ENCODE measurements at places on chromosomes 7 and 10.

GRCh38 chr10:43262397-43262901 is 4.4 kb downstream of the RASGEF1A start:
- no peak for DNase-seq

DNA sequence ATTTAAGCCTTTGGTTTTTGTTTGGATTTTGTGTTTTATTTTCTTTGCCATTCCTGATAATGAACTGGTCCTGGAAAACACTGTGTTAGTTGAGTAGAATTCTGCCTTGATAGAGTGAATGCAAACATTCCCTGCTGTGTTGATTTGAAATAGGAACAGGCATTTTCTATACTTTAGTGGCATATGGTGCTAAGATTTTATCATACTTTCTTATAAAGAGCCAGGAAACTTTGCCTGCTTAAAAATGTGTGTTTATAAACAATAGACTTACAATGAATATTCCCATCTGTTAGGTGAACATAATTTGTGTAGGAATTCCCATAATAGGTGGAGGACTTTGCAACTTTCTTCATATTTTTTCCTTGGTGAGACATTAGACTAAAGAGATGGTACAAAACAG is 333.3 kb downstream of the SDK1 start:
- no peak for DNase-seq

DNA sequence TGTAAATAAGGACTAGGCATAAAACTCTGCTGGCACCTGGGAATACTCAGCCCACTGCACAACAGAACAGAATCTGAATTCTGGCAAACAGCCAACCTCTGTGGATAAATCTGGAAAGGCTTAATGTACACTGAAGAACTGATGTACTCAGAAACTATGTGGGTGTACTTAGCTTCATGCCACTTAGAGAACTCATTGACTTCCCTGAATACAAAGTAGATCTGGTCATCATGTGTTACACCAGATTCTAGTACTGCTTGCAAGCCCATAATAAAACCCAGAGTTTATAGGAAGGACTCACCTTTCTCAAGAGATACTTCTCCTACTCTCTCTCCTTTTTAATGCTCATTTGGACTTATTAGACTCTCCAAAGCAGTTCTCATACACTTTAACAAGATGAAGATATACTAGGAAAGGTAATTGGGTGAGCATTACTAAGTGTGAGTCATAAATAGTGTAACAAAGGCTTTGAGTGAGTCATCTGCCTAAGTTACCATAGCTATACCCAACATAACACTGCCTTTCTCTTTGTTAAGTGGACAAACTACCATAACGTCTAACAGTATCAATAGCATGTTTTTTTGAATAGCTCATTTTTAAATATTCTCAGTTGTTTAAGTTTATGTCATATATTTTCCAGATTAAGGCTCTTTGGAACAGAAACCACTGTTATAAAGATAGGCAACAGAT is 309.1 kb downstream of the MDFIC start:
- DNase-seq = peak; percentile 19

GRCh38 chr7:30027740-30028215 is 434 bp upstream of the PLEKHA8 start:
- no peak for DNase-seq

DNA sequence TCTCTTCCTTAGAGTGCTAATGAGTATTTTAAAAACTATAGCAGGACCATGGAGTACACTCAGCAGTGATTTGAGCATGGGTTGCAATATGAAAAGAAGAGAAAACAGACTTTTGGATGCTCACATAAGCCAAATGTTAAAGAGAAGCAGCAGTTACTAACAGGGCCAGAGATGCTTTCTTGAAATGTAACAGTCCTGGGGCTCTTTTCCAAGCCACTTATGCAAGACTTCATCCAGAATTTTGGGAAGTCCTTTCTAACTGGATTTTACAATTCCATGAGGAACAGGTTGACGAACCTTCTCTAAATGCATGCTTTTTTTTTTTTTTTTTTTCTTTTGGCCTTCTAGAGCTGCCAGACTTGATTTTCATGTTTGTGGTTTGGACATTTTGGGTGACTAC is 282.0 kb downstream of the SEC23IP start:
- no peak for DNase-seq

DNA sequence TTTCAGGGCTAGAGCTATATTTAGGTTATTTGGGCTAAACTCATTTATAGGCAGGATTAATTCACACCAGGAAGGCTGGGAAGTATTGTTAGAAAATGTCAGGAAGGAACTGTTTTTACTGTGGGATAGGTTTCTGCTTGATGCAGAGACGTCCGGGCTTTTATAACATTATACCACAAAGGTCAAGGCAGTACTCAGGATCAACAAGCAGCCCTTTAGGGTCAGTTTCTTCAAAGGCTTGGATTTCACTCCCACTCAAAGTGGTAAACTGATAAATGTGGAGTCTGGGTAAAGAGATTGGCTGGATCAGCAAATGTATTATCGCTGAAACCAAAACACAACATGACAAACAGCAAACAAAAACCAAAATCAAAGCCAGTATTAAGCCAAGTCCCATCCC is 127.2 kb downstream of the ARL5B start:
- DNase-seq = no peak

DNA sequence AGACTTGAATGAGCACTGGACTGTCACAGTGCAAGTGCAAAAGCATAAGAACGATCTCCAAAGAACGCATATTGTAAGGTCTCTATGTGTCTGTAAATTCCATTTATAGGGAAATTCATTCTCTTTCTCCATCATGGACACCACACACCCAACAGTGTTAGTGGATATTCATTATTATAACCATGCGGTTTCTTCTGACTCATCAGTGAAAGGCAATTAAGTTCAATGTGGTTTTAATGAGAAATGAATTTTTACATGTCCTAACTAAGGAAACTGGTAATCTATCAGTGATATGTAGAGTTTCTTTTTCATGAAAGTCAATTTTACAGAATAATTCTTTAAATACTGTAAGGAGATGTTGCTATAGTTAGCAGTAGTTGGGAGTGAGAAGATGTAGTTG is 25.9 kb downstream of the GIMAP8 start:
- no peak for DNase-seq

GRCh38 chr10:61564444-61564843 is 98.3 kb upstream of the CABCOCO1 start:
- DNase-seq = no peak

GRCh38 chr10:110170142-110170971 is 37.0 kb upstream of the MXI1 start:
- peak; percentile 23 for DNase-seq

GRCh38 chr7:42348071-42348470 is 111.1 kb upstream of the GLI3 start:
- DNase-seq = no peak

- DNase-seq = no peak
These were observed 54.7 kb upstream of the FIGNL1 start for GRCh38 chr7:50504646-50505546.

- DNase-seq = no peak
These were observed 40.5 kb upstream of the CAMK1D start for GRCh38 chr10:12308736-12309375.

GRCh38 chr10:132336064-132336746 is 4.2 kb downstream of the LRRC27 start:
- DNase-seq = peak; percentile 69

GRCh38 chr7:8908889-8909288 is 475.5 kb downstream of the NXPH1 start:
- DNase-seq = no peak

GRCh38 chr10:13296476-13296875 is 3.4 kb downstream of the PHYH start:
- DNase-seq = no peak

GRCh38 chr7:145812218-145812617 is 304.4 kb upstream of the CNTNAP2 start:
- DNase-seq = no peak

- no peak for DNase-seq
These were observed 24.5 kb upstream of the SH3PXD2A start for GRCh38 chr10:103879831-103880230.

GRCh38 chr7:70193514-70193913 is 595.2 kb downstream of the AUTS2 start:
- DNase-seq = peak; percentile 20

GRCh38 chr7:157394246-157395191 is 57.7 kb downstream of the DNAJB6 start:
- no peak for DNase-seq

DNA sequence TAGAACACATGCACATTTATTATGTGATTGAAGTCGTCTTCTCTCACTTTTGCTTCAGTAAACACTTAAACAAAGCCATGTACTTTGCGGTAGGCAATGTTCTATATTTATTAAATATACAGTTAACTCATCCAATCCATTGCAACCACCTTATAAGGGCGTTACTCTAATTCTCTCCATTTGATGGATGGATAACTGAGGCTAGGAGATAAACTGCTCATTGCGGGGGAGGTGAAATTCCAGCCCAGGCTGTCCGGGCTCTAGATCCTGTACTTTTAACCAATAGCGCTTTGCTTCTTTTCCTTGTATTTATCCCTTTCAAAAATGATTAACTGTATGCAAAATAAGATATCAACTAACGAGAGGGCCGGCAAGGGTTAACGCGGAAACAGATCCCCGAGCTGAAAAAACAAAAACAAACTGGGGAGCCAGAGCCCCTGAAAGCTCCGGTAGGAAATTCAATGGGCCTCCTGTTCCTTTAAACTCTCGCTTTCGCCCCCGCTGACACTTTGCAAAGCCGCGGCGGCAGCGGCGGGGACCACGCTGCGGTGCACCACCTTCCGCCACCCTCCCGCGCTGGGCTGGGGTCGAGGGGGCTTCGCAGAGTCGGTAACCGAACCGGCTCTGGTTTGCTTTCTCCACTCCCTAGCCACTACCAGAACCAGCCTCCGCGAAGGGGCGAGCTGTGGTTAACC is 1.0 kb upstream of the PLXDC2 start:
- peak; percentile 52 for DNase-seq

DNA sequence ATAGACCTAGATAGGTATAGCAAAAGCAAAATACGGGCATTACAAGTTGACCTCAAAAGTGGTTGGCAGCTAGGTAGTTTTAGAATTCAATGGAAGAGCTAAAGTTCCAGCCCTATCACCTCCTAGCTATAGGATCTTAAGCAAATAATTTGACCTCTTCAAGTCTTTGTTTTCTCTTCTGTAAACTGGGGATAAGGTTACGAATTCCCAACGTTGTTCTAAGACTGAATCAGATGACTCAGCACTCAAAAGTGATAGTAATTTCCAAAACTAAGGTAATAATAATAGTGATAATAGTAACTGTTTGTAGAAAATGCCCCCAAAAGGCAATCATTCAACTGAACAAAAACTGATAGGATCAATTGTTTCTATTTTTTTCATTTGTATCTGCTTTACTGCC is 445.2 kb downstream of the KCNMA1 start:
- no peak for DNase-seq

DNA sequence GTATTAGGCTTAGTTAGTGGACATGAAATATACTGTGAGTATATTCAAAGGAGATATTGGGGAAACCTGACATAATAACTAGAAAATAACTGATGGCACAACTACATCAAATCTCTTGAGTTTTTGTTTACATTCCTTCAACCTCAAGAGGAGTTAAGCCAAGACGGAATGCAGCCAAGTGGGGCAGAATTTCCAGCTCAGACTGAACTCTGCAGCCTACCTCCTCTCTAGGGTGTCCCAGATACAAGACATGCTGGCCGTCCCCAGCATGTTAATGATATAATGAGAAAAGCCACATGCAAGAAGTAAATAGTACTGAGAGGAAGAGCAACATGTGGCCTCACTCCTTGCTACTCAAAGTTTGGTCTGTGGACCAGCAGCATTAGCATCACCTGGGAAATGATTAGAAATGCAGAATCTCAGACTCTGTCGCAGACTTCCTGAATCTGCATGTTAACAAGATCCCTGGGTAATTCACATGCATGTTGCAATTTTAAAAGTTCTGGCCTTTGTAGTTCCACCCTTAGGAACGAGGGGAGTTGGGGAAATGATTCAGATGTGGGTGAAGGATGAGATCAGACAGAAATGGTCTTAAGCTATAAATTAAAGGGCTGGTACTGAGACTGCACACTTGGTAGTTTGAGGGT is 118.4 kb upstream of the CACUL1 start:
- DNase-seq = no peak

DNA sequence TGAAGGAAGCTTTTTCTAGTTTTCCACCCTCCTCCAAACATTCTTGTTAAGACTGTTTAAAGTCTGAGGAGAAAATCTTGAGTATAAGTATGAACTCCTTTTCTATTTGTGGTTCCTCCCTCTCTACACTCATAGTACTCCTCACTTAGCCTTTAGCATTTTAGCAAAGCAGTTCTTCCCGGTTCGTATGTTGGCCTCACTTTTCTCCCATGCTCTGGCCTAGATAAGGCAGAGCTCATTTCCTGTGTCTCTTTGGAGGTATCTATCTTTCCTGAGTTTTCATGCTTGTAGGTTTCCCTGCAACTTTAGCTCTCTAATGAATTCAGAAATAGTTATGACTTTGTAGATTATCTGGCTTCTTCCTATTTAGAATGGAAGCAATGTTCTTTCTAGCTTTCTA is 5.9 kb upstream of the OR2F1 start:
- no peak for DNase-seq

GRCh38 chr10:107653832-107654287 is 489.4 kb upstream of the SORCS1 start:
- peak; percentile 2 for DNase-seq

- DNase-seq = no peak
These were observed 33.0 kb downstream of the CREB3L2 start for GRCh38 chr7:137968890-137969289.

- DNase-seq = no peak
These were observed 267.5 kb upstream of the PRKCQ start for GRCh38 chr10:6847561-6847960.

DNA sequence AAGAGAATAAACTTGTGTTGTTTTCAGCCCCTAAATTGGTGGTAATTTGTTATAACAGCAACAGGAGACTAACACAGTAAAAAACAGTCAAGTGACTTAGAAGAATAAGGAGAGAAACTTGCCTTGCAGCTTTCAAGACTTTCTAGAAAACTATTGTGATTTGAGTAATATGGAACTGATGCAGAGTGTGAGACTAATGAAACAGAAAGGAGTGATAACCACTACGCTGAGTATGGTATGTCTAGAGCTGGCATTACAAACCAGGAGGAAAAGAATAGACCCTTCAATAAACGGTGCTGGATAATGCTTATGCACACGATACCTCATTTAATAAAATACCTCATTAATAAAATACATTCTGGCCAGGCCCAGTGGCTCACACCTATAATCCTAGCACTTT is 99.9 kb downstream of the CREM start:
- DNase-seq = no peak

GRCh38 chr7:139635526-139636302 is 112.2 kb downstream of the CLEC2L start:
- no peak for DNase-seq

DNA sequence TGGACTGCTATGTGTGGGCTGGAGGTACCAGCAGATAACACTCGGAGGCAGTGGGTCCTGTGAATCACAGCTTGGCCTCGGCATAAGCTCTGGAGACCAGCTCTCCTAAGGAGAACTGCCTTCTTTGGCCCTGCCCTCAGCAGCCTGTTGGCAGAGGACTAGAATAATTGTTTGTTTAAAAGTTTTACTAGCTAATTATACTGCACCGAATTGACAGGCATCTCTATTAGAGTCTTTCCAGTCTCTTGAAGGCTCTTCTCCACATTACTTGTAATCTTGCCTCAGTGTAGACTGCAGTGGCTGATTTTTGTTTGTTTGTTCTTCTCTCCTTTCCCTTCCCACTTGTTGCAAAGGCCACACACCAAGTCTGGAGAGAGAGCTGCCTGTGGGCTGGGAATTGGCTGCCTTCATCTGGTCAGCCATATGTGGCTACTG is 183.2 kb downstream of the AUTS2 start:
- DNase-seq = no peak

- DNase-seq = no peak
These were observed 37.8 kb downstream of the STEAP4 start for GRCh38 chr7:88268858-88269257.

- no peak for DNase-seq
These were observed 1.1 kb upstream of the CNTNAP2 start for GRCh38 chr7:146115548-146115850.

GRCh38 chr7:136728945-136729344 is 139.5 kb upstream of the CHRM2 start:
- DNase-seq = no peak

Data from large intestine (tissue), 12 donors.